ENCODE measurements at places on chromosomes 13 and 19.

- DNase-seq = no peak
These were observed 174.1 kb downstream of the FGF14 start for GRCh38 chr13:102227741-102228140.

DNA sequence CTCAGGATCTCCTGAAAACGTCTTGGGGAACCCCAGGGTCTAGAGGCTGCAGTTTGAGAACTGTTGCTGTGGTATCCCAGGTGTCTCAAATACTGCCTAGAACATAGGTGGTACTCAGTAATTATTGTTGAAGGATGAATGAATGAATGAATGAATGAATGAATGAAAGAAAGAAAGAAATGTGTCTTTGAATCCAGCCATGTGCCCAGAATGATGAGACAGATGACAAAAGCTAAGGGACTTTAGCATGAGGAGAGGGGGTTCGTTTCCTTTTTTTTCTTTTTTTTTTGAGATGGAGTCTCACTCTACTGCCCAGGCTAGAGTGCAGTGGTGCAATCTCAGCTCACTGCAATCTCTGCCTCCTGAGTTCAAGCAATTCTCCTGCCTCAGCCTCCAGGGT lies 7.8 kb downstream of the LSR start:
- DNase-seq = no peak

DNA sequence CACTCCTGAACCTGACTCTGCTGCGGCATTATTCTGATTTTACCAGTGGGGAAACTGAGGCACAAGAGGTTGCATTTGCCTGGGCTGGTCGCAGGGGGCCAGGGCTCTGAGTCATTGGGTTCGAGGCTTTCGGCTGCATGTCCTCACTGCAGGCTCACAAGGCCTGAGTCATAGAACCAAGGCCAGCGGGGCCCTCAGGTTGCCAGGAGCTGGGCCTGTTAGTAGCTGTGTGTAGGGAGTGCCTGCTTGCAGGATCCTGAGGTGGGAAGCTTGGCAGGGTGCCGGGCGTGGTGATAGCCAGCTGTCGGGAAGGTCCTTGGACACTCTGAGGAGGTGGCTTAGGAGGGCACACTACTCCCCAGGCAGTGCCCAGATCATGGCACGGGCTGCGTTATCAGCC lies 21.6 kb upstream of the F2RL3 start:
- no peak for DNase-seq

DNA sequence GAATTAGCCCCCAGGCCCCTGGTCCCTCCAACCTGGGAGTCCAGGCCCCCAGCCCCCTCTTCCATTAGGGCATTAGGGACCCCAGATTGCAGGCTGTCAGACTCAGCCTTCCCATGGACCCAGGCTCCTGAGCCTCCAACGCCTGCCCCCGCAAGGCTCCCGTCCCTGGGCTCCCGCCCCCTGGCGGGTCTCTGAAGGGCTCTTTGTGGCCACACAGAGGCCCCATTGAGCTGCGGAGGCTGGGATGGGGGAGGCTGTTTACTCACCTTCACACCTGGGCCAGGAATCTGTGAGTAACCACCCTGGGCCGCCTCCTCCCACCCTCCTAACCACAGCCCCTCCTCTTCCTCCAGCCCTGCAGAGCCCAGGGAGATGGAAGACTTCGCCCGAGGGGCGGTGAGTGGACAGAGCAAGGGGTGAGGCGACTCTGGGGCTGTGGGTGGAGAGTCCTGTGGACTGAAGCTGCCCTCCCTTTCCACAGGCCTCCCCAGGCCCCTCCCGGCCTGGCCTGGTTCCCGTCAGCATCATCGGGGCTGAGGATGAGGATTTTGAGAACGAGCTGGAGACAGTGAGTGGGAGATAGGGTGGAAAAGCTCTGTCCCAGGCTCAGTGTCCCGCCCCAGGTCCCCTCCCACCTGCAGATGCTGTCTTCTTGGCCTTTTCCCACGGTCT lies 4.9 kb downstream of the ARHGEF1 start:
- peak; percentile 31 for DNase-seq

- no peak for DNase-seq
These were observed 2.6 kb upstream of the CDC42EP5 start for GRCh38 chr19:54475706-54476105.

DNA sequence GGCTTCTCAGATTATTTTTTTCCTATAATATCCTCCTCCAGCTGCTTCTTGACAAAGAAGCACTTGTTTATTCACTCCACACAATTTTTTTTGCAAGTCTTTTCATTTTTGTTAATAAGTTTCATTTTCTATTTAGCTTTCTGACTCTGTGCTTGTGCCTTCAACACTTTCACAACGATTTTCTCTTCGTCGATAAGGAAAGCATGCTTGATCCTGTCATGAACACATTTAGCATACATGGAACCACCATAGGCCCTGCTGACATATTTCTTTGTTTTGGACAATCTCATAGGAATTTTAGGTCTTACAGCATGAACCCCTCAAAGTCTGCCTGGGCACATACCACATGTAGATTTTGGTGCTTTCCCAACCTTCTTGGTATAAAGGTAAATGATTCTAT lies 346.0 kb downstream of the KCNRG start:
- no peak for DNase-seq

- no peak for DNase-seq
These were observed 106.9 kb downstream of the FGF9 start for GRCh38 chr13:21777813-21778212.

- DNase-seq = peak; percentile 80
These were observed 225.2 kb downstream of the FOXO1 start for GRCh38 chr13:40440990-40441820.

DNA sequence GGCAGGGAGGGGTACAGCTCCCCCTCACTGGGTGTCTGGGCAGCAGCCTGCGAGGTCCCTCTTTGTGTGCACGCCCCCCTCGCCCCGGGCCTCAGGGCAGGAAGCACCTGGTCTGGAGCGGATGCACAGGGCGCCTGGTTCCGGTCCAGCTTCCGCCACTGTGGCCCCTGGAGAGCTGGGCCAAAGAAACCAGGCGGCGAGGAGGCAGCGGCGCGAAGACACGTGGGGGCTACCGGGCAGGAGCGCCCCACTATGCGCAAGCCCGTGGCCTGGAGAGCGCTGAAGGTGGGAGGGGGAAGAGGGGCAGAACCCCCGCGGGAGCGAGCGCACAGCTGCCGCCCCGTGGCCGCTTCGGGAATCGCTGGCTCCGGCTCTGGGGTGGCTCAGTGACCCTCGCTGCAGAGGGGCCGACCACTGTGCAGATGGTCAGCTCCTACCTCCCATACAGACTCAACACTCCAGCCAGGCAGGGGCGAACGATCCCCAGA lies 1.7 kb upstream of the LYL1 start:
- peak; percentile 85 for DNase-seq

DNA sequence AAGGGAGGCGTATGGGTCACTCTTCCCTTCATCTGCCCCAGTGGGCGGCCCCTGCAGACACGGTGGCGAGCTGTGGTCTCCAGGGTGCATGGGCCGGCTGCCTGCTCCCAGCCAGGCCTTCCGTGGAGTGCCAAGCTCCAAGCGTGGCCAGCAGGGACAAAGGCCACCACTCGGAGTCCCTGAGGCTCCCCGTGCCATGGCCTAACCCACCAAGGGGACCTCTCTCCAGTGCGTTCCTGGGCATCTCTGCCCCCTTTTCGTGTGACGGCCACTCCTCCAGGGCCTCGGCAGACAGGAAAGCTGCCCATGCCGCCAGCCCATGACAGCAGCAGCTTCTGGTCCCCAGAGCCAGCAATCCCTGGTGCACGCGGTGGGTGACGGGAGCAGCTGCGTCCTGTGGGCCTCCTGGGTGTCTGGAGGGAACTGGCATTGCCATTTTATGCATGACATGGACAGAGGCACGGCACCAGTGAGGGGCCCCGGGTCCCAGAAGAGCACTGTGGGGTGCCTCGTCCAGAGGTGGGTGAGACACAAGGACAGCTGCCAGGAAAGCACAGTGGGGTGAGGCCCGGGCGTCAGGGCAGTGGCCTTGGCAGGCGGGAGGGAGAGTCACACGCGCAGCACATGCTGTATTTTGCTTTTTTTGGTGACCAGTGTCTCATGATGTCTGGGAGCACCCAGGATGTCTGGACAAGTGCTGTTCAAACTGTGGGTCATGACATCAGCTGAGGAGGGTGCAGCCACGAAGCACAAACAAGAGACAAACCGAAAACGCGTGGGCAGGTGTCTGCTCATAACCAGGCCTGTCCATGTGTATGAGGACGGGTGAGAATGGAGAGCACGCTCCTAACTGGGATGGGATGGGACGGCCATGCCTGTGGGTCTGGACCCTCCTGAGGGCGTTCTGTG lies 32.3 kb downstream of the CEBPG start:
- peak; percentile 17 for DNase-seq

DNA sequence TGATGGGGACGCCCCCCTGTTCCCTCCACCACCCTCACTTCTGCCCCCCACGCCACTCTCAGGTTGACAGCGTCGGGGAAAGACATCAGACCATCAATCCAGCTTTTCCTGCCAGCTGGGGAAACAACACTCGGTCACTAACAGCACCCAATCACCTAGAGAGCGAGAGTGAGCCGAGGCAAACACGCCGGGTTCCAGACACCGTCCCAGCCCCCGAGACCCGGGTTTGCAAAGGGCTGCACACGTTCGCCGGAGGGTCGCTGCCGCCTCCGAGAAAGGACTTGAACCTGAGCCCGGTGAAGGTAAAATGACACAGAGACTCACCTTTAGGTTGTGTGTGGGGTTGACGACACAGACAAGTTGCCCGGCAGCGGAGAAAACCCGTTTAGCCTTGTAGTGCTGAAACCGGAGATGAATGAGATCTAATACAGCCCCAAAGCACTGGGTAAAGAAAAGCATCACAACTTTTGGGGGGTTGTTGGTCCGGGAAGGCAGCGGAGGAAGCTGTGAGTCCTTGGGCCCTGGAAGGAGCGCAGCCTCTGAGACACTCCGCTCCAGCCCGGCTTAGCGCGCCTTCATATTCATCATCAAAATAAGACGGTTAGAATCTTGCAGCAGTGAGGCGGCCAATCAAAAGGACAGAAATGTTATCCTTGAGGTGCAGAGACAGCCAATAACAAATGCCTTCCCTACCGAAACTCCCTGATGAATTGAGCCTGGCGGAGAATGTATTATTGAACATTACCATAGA lies at the start of gene SIAH3:
TSS of gene SIAH3 (minus strand) at position 583 of the 751 bp plus-strand sequence. CDS start at position 459, 124 bp downstream.
- no peak for DNase-seq

DNA sequence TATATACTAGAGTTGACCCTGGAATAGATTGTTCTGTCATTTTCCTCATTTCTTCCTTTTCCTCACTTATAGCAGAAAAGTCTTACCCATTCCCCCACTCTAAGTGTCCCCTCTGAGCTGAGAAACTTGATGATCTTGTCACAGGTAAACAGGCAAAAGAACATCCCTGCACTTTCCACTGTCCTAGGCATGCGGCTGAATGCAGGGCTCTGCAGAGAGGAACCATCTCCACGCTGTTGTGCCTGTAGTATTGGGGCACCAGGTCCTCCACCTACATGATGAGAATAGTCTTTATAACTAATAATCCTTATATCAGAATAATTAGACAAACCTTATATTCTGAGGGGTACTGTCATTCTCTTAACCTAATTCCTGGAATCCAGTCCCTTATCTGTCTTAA lies 211.3 kb downstream of the RBM26 start:
- DNase-seq = no peak

- DNase-seq = peak; percentile 72
These were observed 180.9 kb downstream of the PCCA start for GRCh38 chr13:100269837-100270236.

DNA sequence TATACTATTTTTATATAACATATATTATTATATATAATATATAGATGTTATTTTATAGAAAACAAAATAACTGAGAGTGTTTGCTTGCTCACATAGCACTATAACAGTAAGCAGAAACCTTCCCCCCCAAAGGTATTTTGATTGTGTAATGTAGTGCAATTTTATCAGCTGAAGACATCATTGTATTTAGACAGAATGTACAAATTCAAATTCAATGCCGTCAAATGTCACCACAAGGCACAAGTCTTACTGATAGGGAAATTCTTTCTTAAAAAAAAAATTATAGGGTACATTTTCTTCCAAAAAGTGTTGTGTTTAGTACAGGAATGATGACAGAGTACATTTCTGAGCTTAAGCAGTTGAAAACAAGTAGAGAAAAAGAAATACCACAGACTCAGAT lies 1147.1 kb upstream of the SPRY2 start:
- no peak for DNase-seq

DNA sequence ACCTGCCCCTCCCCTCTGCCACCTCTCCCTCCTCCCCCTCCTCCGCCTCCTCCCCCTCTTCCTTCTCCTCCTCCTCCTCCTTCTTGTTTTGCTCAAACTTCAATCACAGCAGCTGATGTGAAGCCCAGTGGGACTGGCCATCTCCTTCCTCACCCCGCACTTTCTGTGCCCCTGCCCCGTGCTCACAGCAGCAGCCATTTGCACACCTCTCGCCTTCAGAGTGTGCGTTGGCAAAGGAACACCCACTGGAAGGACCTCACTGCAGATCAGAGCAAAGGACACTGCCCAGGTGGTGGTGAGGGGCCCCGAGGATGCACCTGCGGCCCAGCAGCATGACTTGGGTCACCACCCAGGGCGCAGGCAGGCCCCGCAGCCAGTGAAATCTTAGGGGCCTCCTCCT lies 98.8 kb downstream of the SOX1 start:
- DNase-seq = no peak

DNA sequence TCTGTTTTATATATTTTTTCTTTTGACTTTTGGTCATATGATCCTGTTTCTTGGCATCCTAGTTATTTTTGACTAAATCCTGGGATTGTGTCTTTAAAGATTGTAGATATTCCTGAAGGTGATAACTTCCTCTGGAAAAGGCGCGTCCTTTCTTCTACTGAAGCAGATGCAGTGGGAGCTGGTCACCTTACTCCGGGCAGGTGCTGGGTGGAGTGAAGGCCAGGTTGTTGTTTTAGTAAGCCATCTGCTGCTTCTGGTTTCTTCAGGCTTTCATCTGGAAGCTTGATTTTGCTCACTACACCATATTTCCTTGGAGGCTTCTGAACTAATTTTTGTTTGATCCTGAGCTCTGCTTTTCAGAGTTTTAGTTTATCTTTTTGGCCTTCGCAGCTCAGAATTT lies 21.5 kb downstream of the URI1 start:
- no peak for DNase-seq

DNA sequence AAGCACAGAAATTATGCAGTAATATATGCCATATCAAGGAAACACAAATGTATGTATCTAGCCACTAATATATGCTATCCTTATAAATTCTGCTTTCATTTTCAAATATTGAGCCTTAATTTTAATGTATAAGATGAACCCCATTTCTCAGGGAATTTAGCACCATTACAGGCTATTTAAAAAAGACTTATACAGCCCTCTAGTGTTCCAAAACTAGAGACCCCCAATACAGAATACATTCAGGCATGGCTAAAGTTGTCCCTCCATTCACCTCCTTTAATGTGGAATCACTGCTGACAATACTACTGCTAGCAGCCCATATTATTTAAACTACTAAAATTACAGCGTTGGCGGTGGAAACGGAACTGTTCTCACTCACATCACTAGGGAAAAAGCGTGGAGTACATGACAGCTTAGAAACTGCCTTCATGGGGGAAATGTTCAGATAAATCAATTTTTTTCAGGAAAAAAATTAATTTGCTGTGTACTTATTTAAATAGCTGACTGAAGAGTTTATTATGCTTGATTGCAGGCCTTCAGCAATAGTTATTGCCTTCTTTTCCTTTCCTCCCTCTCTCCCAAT lies 541.0 kb downstream of the PCDH9 start:
- DNase-seq = no peak

GRCh38 chr19:8129061-8129618 lies 20.3 kb downstream of the FBN3 start:
- no peak for DNase-seq

- DNase-seq = no peak
These were observed 35.0 kb downstream of the AMER2 start for GRCh38 chr13:25136880-25137787.

- no peak for DNase-seq
These were observed 9.1 kb upstream of the C19orf12 start for GRCh38 chr19:29724102-29724641.

- DNase-seq = no peak
These were observed 21.4 kb downstream of the CARS2 start for GRCh38 chr13:110684388-110685056.

- DNase-seq = no peak
These were observed 107.2 kb downstream of the NALCN start for GRCh38 chr13:101309014-101309619.

All from heart left ventricle (tissue), 16 donors.